NCI-H2171 treated with DMSO at 0.1 percent for 48 hours (cell line): ENCODE measurements at places on chromosomes 2 and 18.
A peak's percentile ranks its signal among the peaks of the same experiment; 100 is the strongest.

- DNase-seq: no peak
Measured at GRCh38 chr2:95329891-95330793, 33.0 kb downstream of the KCNIP3 start.

DNA sequence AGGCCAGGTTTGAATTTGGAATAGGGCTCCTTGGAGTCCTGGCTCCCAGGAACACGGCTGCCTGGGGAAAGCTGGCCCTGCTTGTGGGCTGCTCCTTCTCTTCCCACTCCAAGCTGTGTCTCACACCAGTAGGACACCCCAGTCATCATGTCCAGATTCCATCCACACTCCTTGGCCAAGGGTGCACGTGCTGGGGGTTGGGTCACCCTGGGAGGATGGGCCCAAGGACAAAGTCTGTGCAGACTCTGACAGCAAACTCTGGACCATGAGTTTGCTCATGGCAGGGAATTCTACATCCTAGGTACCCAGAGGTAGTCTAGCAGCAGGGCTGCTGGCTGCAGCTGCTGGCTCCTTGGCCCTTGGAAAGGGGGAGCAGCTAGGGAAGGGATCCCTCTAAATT lies 102.4 kb upstream of the EPAS1 start:
- no peak for DNase-seq

DNA sequence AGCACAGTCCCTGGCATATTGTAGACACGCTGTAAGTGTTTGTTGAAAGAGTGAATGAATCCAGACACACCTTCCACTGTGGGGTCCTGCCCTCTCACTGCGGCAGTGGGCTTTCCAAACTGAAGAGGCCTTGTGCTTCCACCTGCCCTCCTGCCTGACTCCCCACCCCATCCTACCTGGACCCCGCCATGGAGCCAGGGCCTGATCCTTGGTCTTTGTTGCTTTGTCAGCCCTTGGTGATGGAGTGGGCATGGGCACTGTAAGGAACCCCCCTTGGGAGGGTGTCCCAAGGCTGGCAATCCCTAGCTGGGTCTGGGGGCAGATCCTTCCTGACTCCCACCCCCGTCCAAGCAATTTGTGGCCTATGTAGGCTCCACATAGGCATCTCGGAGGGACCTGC lies 33.1 kb downstream of the KLHL29 start:
- no peak for DNase-seq

DNA sequence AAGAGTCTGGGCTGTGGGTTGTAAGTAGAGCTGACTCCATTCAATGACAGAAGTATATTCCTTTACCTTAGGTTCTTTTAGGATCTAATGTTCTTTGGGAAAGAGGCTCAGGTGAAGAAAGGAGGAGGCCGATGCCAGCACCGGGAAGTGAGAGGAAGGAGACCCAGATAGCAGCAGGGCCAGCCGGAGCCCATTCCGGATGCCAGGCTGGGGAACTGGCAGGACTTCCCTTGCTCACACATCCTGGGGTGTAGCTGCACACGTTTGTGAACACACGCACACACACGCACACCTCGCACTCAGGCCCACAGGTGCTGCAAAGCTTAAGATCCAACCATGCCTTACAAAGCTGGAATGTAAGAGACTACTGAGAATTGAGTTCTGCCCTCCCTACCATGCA lies 95.8 kb upstream of the SMAD2 start:
- DNase-seq: no peak

DNA sequence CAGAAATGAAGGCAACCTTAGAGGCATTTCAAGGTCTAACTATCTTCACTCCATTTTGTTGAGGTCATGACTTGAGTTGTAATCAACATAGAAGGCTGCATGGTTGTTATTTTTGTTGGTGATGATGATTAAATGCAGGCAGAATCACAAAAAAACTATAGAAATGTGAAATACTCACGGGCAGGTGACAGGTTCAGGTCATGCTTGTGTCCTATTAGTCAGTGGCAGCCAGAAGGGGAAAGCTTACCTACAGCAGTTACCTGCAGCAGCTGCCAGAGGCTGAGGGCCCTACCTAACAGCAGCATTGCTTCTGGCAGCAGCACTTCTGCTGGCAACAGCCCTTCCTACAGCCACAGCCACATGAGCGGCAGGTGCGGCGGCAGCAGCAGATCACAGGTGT lies 394 bp downstream of the SCYGR3 start:
- DNase-seq: no peak

DNA sequence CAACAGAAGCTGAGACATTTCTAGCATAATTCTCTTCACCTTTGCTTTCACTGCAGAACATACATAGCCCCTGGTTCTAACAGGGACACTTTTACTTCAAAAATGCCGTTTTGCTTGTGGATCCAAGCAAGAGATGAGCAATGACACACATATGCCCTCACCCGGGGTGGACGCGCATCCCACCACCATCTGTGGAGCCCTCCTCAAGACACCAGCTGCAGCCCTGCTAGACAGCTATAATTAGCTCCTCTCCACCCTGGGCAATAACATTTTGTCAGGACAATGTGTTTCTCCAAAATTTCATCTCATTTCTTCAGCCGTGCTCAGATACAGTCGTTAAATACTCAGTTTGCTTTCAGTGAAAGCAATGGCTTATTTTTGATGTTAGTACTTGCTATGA lies 368.7 kb upstream of the RAB6C start:
- DNase-seq: no peak

DNA sequence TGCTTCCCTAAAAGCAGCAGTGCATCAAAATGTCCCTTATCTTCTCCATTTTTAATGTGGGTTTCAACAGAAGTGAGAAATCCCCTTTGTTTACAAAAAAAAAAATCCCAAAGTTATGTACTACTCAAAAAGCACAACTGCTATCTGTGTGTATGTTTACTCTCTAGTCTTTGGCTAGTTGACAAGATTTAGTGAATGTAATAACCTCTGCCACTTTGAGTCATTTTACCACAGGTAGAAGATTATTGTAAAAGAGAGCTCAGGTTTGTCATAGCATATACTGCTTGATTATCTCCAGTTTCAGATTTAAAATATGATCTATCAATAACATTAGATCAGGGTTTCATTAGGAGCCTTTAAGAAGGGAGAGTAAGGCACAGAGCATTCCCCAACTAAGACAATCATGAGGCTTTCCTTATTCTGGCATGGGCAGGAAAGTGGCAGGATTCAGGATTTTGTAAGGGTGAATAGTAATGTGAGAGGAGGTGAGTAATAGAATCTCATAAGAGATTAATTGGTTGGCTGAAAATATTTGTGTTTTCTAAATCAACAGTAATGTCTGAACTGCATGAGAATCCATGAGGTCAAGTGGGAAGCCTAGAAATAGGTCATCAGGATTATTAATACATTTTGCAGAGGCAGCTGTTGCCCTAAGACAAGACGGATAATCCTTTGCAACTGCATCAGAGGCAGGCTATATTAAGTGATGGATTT lies 1780.3 kb upstream of the LRRTM1 start:
- DNase-seq: no peak

DNA sequence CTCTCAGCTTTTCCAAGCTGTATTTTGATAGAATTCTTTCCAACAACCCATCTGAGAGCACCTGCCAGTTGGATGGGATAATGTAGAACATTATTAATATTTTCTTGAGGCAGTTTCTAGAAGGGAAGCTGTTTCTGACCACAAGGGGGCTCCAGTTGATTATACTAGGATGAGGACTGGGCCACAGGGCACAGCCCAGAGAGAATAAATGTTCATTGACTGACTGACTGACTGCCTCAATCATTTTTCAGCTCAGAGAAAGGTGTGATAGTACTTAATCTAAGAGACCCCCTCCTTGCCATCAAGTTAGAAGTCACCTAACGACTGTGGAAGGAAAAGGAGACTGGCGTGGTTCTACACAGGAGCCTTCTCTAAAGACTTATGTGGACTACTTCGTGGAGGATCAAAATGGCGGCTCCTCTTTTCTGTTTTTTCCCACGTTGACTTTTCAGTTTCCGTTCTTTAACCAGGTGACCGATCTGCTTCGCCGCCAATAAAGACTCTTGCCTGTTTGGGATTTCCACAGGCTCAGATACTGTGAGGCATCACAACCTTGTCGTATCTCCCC lies 31.9 kb upstream of the CREG2 start:
- DNase-seq: peak; percentile 67

- no peak for DNase-seq
Measured at GRCh38 chr2:226037526-226037925, 638.0 kb downstream of the NYAP2 start.

GRCh38 chr2:199940373-199940772 lies 14.9 kb downstream of the TYW5 start:
- peak; percentile 78 for DNase-seq

DNA sequence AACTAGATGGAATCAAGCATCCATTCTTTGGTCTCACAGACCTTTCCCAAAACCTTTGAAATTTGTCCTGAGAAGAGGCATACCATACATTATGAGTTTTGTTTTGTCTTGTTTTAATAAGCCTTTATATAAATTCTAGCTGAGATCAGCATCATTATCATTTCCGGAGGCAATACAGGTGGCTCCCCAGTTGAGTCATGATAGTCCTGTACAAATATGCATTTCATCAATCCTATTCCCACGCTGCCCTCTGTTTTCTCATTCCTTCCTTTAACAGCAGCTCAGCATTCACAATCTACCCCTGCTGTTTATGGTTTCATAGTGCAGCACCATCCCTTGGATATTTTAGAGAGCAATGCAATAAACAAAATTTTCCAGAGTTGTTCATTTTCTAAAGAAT lies 216.7 kb downstream of the TXNL1 start:
- no peak for DNase-seq

GRCh38 chr2:234437642-234438304 lies 59.1 kb downstream of the ARL4C start:
- DNase-seq: no peak

GRCh38 chr18:47549021-47549540 lies 297.6 kb upstream of the SKOR2 start:
- DNase-seq: no peak
